Activated CD4-positive, alpha-beta T cell treated with anti-CD3 and anti-CD28 coated beads, Interleukin-2, amount 10 ng/mL, durations not matched to agents 7 days and 5 days (primary cell): ENCODE measurements at places on chromosomes 1 and 21. TPM values are rescaled to one million over a fixed set of nuclear protein-coding genes. Genes with fewer than 3 reads are reported as not detected.

GRCh38 chr1:156203331-156203730, 9.4 kb downstream of the SLC25A44 start:
- H3K4me1 ChIP-seq: peaks cover 31% of the 10 kb centered on the region
- no peak for DNase-seq
- H3K27me3 ChIP-seq: no peaks in the 10 kb centered on the region
- H3K27ac ChIP-seq: no peak overlapping the region
- H3K4me3 ChIP-seq: no peak overlapping the region

DNA sequence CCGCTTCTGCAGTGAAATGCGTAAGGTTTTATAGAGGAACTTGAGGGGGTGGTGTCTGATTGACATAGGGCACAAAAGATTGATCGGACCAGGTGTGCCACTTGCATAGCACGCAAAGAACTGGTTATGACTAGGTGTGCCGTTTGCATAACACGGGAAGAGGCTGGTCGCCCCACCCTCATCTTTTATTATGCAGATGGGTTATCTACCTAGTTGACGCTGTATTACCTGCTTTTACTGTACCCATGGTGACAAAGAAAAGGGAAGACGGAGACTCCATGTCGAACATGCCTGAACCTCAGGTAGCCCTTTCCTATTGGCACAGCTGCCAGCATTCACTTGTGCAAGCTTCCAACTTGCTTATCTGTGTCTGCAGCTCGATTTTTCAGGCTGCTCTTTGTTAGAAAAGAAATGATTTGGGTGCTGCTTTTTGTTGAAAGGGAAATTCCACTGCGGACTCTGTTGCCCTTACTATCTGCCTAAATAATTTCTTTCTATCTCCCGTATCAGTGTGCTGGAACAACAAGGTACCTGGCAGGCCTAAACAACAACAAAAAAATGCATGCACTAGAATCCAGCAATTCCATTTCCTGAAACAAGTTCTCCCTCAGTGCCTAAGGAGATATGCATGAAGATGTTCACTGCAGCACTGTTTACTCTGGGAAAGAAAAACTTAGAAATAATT, 194.4 kb upstream of the KAZN start:
- no peak overlapping the region for H3K4me3 ChIP-seq
- peaks cover 4% of the 10 kb centered on the region for H3K27me3 ChIP-seq
- no peaks in the 10 kb centered on the region for H3K4me1 ChIP-seq
- no peaks in the 10 kb centered on the region for H3K36me3 ChIP-seq
- H3K27ac ChIP-seq: no peak overlapping the region

GRCh38 chr21:15692711-15693110, 37.1 kb upstream of the USP25 start:
- H3K4me1 ChIP-seq: peaks cover 2% of the 10 kb centered on the region
- no peaks in the 10 kb centered on the region for H3K27me3 ChIP-seq
- H3K27ac ChIP-seq: no peak overlapping the region
- no peak for DNase-seq
- H3K4me3 ChIP-seq: no peak overlapping the region
- no peaks in the 10 kb centered on the region for H3K36me3 ChIP-seq

GRCh38 chr1:207388721-207389120, 65.4 kb upstream of the CR2 start:
- DNase-seq: no peak
- H3K4me1 ChIP-seq: no peaks in the 10 kb centered on the region
- no peaks in the 10 kb centered on the region for H3K36me3 ChIP-seq
- H3K27ac ChIP-seq: no peak overlapping the region
- no peaks in the 10 kb centered on the region for H3K27me3 ChIP-seq

DNA sequence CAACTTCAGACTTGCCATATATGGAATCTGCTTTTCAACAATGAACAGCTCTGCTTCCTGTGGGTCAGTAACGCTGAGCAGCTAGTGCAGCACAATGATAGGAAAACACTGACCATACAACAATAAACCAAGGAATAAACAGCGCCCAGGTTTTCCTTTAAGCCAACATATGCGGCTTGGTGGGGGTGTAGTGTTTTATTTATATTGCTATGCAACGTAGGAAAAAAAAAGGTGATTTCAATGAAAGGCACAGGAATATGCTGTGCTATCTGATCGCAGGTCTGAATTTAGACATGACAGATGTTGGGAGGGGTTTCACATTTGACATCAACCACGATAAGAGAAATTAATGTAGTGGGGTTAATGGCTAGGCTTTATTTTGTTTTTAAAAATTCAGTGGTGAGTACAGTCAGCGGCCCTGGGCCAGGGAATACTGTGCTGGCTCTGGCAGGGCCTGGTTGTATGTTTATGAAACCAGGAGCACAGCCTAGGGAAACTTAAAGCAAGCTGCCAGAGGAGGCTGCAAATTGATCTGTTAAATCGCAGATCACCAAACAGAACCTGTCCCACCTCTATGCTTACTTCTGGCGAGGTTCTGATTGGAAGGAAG, 4.3 kb downstream of the TSPAN2 start:
- DNase-seq: no peak
- H3K36me3 ChIP-seq: no peaks in the 10 kb centered on the region
- H3K4me3 ChIP-seq: no peak overlapping the region
- H3K4me1 ChIP-seq: peaks cover 21% of the 10 kb centered on the region

GRCh38 chr1:237013608-237014007, 9.4 kb upstream of the MT1HL1 start:
- H3K27ac ChIP-seq: no peak overlapping the region
- DNase-seq: no peak
- H3K4me3 ChIP-seq: no peak overlapping the region
- no peaks in the 10 kb centered on the region for H3K36me3 ChIP-seq

DNA sequence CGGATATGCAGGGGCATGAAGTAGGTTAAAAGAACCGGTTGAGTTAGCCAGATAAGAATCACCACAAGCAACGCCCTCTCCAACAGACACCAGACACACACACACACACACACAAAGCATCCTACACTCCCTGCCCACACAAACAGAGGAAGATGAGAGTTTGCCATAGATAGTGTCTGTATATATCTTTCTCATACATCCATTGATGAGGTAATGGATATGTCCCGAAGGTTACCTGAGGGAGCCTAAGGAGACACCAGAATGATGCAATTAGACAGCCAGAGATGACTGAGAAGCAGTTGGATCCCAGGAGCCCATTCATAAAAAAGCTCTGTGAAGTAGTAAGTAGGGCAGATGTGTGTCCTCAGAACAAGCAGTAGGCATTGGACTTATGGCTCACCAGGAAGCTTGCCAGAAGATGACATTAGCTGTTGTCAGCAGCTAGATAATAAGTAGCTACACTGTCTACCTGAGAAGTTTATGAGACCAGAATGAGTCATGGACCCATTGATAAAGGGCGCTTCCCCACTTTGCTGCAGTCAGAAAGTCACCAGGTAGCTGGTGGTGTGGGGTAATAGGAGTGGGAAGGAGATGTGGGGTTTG, 247.0 kb downstream of the KCNT2 start:
- H3K4me1 ChIP-seq: no peaks in the 10 kb centered on the region
- no peaks in the 10 kb centered on the region for H3K27me3 ChIP-seq
- H3K36me3 ChIP-seq: no peaks in the 10 kb centered on the region
- H3K4me3 ChIP-seq: no peak overlapping the region

GRCh38 chr21:45592208-45592619, 50.0 kb upstream of the SLC19A1 start:
- H3K4me3 ChIP-seq: no peak overlapping the region
- DNase-seq: peak; percentile 87
- peaks cover 13% of the 10 kb centered on the region for H3K27me3 ChIP-seq
- H3K4me1 ChIP-seq: peaks cover 11% of the 10 kb centered on the region
- H3K36me3 ChIP-seq: peaks cover 2% of the 10 kb centered on the region
- no peak overlapping the region for H3K27ac ChIP-seq

DNA sequence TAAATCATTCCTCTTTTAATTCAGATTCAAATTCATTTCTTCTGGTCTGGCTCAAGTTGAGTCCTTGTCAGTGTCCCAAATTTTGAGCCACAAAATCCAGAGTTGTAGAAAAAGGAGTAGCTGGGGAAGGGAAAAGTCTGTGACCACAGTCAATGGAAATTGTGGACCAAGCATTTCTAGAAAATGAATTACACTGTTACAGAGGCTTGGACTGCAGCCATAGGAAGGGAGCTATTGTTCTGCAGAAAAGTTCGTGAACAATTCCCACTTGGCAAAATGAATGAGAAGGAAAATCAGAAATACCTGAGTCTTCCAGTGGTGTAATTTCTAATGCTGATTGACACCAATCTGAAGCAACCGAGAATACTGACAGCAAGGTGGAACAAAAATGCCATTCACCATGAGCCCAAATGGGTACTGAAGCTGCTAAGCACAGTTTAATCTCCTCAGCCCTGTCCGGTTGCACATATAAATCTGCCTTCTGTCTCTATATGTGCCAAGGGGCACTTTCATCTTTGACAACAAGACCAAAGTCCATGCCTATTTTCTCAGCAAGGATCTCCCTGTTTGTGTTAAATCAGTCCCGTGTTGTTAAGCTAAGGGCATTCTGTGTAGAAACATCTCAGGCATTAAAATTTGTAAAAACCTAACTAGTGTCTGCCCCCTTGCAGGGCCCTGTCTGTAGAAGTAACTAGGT, 51.3 kb downstream of the TEX35 start:
- no peak for DNase-seq
- no peaks in the 10 kb centered on the region for H3K4me1 ChIP-seq
- H3K4me3 ChIP-seq: no peak overlapping the region
- H3K27me3 ChIP-seq: no peaks in the 10 kb centered on the region

GRCh38 chr1:174194461-174194860, 35.1 kb downstream of the RABGAP1L start:
- H3K36me3 ChIP-seq: peaks cover 7% of the 10 kb centered on the region
- H3K27ac ChIP-seq: no peak overlapping the region
- H3K4me1 ChIP-seq: peaks cover 22% of the 10 kb centered on the region
- no peaks in the 10 kb centered on the region for H3K27me3 ChIP-seq
- DNase-seq: no peak

DNA sequence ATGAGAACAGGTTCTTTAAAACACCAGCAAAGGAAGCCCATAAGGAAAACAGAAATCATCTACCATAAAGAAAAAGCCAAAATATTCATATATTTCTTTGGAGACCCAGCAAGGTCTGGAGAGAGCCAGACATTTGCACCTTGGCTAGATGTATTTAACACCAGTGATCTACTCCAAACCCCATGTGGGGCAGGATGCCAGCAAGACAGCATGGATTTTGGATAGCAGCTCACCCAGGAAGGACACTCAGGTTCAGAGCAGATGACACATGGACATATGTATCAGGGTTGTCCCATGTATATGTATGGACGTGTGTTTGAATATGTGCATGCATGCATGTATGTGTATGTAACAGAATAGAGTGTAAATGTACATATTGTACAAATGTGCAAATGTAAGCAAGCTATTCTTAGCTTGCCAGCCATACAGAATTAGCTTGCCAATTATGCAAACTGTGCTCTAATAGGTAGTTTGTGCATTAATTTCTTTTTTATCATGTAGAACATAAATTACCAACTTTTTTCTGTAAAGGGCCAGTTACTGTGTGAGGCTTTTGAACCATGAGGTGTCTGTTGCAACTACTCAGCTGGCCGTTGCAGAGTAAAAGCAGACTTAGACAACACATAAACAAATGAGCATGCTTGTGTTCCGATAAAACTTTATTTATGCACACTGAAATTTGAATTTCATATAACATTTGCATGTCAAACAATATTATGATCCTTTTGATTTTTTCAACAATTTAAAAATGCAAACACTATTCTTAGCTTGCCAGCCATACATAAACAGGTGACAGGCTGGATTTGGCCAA, 73.5 kb upstream of the KAZN start:
- H3K27ac ChIP-seq: no peak overlapping the region
- H3K36me3 ChIP-seq: no peaks in the 10 kb centered on the region
- H3K27me3 ChIP-seq: no peaks in the 10 kb centered on the region
- DNase-seq: no peak
- H3K4me1 ChIP-seq: no peaks in the 10 kb centered on the region

DNA sequence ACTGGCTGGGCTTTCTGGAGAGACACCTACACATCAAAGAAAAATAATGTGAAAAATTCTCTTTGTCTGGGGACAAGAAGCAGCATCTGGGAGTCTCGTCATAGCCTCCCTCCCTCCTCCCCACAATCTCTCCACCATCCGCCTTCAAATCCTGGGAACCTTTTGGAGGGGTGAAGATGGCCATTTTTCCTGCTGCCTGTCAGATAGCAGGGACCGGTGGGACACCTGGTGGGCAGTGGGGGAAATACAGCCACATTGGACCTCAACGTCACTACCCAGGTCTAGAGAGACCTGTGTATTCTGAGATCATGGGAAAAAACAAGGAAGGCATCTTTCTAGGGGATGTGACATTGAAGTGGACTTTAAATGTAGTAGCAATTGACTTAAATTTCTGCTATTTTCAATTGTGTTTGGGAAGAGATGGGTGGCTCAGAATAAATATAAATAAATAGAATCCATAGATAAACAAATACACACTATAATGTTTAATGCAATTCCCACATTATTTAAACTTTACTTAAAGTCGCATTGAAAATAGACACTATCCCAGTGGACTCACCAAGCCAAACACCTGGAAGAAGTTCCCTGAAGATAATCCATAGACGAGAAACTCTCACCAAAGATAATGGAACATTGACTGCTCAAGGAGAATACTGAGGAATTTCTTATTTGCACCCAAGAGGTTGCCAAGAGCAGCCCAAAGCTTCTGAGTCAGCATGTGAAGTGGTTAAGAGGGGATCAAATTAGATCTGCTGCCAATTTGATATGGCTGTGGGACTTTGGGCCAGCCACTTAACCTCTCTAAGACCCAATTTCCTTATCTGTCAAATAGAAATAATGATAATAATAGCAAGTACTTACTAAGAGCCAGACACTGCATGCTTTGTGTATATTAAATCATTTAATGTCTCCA, 147.6 kb upstream of the CAMK1G start:
- no peak overlapping the region for H3K27ac ChIP-seq
- no peak overlapping the region for H3K4me3 ChIP-seq
- peaks cover 18% of the 10 kb centered on the region for H3K27me3 ChIP-seq

- no peaks in the 10 kb centered on the region for H3K27me3 ChIP-seq
- no peak overlapping the region for H3K4me3 ChIP-seq
- no peak overlapping the region for H3K27ac ChIP-seq
- no peaks in the 10 kb centered on the region for H3K4me1 ChIP-seq
- no peak for DNase-seq
Observed at GRCh38 chr1:35847935-35848565, 35.0 kb upstream of the AGO1 start.

DNA sequence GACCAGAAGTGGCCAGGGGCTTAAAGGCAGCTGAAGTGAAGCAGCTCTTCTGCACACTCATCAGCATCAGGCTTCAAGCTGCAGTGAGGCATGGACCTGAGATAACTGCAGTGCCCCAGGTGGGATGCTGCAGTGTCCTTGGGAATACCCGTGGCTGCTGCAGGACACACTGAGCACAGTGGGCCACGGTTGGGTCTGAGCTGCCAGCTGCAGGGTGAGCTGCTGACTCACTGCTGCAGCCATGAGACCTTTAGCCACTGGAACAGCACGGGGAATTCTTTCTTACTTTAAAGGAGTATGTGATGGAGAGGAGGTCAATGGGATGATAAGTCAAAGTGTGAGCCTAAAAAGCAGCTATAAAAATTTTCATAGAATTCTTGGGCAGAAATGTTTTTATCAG, 102.1 kb downstream of the XCL2 start:
- no peaks in the 10 kb centered on the region for H3K27me3 ChIP-seq
- H3K4me1 ChIP-seq: peaks cover 81% of the 10 kb centered on the region
- H3K4me3 ChIP-seq: no peak overlapping the region
- H3K36me3 ChIP-seq: peaks cover 16% of the 10 kb centered on the region
- no peak for DNase-seq
- H3K27ac ChIP-seq: peak overlapping the region; percentile 42

- no peak for DNase-seq
- no peaks in the 10 kb centered on the region for H3K36me3 ChIP-seq
- H3K4me3 ChIP-seq: no peak overlapping the region
- H3K4me1 ChIP-seq: no peaks in the 10 kb centered on the region
Observed at GRCh38 chr1:198423673-198424072, 116.8 kb downstream of the ATP6V1G3 start.

JAM2 gene
- 0.23 TPM for total RNA-seq

CASP9 gene
- total RNA-seq: 13.4 TPM

KIF17 gene
- total RNA-seq: not detected
